Heart right ventricle (tissue), 16 donors: ENCODE measurements at places on chromosomes 2 and 18. TPM values are rescaled to one million over a fixed set of nuclear protein-coding genes. Genes with fewer than 3 reads are reported as not detected.
A peak's percentile ranks its signal among the peaks of the same experiment; 100 is the strongest.

SP140 gene
- total RNA-seq: 0.67 TPM

SERPINB10 gene
- not detected for total RNA-seq

ZNF513 gene
- total RNA-seq: 4.5 TPM

FBLN7 gene
- 1.6 TPM for total RNA-seq

LRP2 gene
- not detected for total RNA-seq

ITPRIPL1 gene
- 0.61 TPM for total RNA-seq

CAPN14 gene
- total RNA-seq: 0.46 TPM

TRIM43 gene
- not detected for total RNA-seq

DNA sequence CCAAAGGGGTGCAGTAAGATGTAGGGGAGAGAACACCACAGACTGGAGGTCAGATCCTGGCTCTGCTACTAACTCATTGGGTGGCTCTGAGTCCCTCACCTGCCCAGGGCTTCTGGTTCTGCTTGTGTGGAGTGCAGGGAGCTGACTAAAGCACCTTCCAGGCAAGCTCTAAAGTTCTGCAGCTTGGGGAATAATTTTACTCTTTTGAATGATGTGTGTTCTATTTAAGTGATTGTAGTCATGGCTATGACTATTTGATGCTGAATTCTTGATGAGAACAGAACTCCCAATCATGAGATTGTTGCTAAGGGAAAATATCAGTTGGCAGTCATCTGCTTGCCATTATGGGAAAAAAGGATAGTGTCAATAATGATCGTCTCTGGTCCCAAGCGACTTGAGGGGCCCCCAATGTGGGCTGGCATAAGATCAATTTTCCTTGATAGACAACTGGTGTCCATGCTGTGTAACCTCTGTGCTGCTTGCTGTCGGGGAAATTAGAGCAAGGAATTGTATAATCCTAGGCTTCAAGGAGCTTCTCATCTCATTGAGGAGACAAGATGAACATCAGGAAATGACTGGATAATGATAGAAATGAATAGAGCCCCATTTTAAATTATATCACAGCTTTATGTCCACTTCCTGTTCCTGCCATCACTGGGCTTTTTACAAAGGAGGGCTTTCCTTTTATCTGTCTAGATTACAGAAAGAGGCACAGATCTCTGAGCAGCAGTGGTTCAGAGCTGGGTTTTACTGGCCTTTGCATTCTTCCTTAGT, 131.7 kb downstream of the SLC4A3 start:
- no peak for DNase-seq

- peak; percentile 82 for DNase-seq
These were observed at the start of gene ATP8B1 for GRCh38 chr18:57803103-57803969. ATP8B1 (minus strand) TSS chr18:57803315; CDS start chr18:57731807, 71,508 bp downstream.

- no peak for DNase-seq
These were observed 9.1 kb downstream of the MARCHF4 start for GRCh38 chr2:216363221-216363620.

DNA sequence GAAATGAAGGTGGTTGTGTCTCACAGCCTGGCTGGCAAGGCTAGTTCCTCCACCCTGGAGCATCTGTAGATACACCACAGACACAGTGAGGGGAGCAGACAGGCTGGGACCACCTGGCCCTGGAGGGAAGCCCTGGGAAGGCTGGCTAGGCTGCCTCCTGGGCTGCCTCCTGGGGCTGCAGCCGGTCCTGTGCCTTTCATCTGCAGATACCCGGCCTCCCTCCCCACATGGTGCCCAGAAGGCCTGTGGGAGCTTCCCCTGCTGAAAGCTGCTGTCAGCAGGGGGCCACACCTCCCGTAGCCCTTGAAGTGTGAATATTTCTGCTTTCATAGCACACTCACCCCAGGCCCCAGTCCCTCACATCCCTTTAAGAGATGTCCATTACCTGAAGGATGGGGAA, 37.6 kb downstream of the SDC1 start:
- no peak for DNase-seq

DNA sequence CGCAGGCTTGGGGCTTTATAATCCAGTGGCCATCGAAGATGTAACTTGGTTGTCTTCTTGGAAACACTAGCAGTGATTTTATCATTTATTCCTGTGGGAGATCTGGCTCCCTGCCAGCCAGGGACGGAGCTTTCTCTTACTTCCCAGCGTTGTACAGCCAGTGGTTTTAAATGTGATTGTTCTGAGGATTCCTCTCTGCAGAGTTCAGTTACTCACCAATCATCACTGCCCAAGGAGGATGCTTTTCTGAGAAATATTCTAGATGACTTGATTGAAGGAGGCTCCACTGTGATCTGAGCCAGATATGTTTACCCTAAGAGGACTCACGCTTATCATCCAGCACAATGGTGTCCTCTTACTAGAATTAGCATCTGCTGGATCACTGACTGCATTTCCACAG, 744.3 kb downstream of the RNF144A start:
- DNase-seq: no peak

DNA sequence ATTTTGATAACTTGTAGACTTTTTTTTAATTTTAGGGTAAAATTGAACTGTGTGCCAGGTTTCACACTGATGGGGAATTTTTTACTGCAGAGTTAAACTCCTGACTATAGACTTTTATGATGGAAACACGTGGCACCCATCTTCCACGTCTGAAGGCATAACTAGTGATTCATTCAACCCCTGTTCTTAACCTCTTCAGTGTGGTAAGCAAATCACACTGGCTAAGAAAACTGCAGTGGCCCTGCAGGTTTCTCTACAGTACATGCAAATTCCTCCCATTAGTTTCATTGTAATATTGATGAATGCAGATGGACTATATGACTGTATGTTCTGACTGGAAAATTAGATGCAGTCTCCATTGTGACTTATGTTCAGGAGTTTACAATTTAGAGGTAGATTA, 47.2 kb downstream of the SMAD4 start:
- no peak for DNase-seq
